Right renal cortex interstitium (tissue), 3 donors: ENCODE measurements at places on chromosomes 16 and 17.

DNA sequence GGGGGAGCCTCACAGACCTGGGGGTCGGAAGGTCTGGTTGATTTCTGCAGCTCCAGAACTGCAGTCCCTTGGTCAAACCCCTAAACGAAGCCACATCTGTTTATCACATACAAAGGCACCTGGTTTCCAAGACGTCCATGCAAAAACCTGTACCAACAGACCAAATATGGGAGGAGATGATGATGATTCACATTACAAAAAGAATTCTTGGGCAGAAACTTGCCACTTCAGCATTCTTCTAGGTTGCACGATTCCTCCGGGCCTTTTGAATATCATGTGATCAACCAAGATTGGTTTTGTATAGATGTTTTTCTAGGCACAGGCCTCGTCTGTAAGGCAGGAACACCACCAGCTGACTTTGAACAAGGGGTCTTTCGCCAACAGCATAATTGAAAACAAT lies 466.3 kb downstream of the SOX9 start:
- DNase-seq: no peak

GRCh38 chr17:17128476-17129075 lies 77.6 kb downstream of the PLD6 start:
- no peak for DNase-seq

- DNase-seq: no peak
Observed at GRCh38 chr16:69503244-69503643, 62.5 kb upstream of the NFAT5 start.

GRCh38 chr16:70480127-70481105 lies 26.0 kb downstream of the FCSK start:
- DNase-seq: no peak

DNA sequence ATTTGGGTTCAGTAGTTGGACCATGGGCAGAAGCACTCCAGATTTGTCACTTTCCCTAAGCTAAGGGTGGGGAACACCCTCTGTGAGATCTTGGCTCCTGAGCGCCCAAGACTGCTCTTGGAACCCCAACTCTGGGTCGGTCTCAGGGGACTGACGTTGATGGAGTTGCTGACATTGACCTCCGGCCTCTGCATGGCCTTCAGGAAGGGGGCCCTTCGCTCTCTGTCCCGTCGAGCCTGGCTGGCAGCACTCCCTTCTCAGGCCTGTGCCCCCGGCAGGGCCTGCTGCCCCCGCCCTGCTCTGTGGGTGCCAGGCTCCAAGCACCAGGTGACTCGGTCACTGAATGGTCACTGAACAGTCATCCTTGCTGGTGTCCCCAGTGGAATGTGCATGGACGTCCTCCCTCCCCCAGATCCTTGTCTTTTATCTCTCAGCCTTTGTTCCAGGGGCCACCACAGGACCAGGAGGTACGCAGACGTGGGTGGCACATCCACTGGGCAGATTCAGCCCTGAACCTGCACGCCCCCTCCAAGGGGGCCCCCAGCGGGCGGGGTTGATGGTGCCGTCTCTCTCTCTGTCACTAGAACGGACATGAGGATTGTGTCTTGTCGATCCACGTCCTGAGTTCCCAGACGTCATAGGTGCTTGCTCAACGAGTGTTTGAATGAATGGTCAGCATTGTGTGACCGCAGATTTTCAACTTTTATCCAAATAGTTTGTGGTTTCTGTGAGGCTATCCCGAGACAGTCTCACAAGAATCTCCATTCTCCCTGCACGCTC lies 314.5 kb downstream of the SEC14L1 start:
- DNase-seq: no peak

GRCh38 chr17:74864866-74865395 lies 5.2 kb upstream of the GRIN2C start:
- no peak for DNase-seq

GRCh38 chr16:75250809-75251279 lies 580 bp downstream of the BCAR1 start:
- no peak for DNase-seq

DNA sequence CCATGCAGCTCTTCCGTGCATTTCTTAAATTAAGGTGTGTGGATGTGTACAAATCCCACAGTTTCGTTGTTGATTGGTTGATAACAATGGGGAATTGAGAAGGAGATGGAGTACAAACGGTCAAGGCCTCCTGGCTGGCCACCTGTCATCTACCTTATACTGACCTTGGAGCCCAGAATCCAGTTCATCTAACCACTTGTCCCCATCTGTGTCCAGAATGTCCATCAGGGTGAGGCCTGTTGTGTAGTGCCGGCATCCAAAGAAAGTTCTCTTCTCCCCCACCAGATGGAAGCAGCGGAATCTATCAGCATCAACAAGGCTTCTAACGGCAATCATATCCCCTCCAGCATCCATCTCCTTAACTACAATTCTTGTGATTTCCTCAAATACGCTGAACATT lies 1.5 kb downstream of the GSDMB start:
- no peak for DNase-seq

GRCh38 chr17:13302983-13303382 lies 285.2 kb upstream of the ELAC2 start:
- no peak for DNase-seq

GRCh38 chr17:19357761-19358160 lies 4.8 kb downstream of the B9D1 start:
- no peak for DNase-seq

DNA sequence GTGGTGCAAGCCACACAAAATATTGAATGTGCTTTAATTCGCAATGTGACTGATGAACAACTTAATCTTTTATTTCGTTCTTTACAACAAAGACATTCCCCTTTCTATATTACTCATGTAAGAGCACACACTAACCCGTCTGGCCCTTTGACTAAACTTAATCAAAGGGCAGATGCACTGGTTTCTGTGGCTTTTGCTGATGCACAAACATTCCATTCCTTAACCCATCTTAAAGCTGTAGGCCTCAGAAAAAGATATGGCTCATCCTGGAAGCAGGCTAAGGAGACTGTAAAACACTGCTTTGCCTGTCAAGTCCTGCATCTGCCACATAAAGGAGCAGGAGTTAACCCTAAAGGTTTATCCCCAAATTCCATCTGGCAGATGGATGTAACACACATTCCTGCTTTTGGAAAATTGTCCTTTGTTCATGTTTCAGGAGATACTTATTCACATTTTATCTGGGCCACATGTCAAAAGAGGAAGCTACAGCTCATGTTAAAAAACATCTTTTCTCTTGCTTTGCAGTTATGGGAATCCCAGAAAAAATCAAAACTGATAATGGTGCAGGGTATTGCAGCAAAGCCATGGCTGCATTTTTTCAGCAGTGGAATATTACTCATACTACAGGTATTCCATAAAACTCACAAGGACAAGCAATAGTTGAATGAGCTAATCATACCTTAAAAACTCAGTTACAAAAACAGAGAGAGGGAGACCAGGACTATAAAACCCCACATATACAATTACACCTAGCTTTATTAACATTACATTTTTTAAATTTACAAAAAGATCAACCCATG lies 137.2 kb downstream of the AHSP start:
- DNase-seq: no peak

- no peak for DNase-seq
Observed at GRCh38 chr17:76880268-76880667, 12.1 kb downstream of the MGAT5B start.

- no peak for DNase-seq
Observed at GRCh38 chr16:82331974-82332750, 162.1 kb upstream of the MPHOSPH6 start.

- no peak for DNase-seq
Observed at GRCh38 chr17:57253362-57254065, 2.8 kb upstream of the MSI2 start.

DNA sequence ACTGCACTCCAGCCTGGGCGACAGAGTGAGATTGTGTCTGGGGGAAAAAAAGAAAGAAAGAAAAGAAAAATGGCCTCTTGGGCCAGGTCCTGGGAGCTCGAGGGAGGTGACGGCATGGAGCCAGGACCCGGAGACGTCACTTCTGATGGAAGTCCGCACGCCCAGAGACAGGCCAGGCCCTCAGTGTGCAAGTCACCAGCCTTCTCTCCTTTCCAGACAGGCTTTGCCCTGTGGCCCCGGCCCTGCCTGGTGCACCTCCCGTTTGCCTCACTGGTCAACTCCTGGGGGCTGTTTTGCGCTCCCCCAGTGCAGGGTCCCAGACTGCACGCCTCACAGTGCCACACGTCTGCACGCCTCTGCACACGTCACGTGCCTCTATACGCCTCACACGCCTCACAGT lies 44.1 kb downstream of the CBFA2T3 start:
- DNase-seq: no peak

DNA sequence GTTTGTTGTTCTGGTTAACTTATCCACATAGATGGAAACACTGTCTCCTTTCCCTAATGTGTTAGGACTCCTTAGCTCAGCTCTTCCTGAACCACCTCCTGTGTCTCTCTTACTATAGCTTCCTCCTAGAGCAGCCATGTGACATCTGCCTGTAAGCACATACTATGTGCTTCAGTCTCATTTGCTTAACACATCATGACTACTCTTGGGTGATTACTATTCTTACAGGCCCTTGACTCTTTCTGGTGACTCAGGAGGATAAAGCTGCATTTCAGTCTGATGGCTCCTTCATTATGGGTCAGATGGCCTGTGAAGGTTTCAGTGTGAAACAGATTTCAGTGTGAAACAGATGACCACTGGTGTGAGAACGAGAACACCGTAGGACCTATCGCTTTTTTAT lies 320 bp upstream of the KRTAP4-2 start:
- DNase-seq: no peak

GRCh38 chr16:27737513-27737912 lies 187.6 kb downstream of the KATNIP start:
- no peak for DNase-seq

DNA sequence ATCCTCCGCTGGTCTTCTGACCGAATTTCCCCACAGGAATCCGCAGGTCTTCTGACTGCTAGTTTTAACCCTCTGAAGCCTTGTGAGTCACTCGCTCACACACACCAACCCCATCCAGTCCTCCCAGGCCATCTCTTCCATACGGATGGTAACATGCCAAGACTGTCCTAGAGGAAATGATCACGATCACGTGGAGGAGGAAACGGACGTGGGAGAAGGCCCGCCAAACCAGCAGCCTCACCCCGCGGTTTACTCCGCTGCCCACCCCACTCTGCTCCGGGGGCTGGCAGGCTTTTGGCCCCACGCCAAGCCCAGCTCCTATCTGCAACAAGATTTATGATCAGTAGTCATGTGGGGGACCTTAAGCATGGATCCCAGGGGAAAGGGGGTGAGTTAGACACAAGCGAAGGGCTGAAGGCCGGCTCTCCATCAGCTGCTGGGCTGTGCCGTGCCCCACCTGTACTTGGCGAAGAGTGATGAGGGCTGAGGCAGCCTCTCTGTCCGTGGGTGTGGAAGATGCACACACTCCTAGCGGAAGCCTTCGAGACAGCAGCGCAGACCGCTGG lies 1.5 kb upstream of the FAAP100 start:
- DNase-seq: no peak

GRCh38 chr16:57985204-57986181 lies 14.6 kb upstream of the CNGB1 start:
- no peak for DNase-seq

GRCh38 chr17:3995067-3995466 lies 30.8 kb upstream of the ATP2A3 start:
- no peak for DNase-seq

DNA sequence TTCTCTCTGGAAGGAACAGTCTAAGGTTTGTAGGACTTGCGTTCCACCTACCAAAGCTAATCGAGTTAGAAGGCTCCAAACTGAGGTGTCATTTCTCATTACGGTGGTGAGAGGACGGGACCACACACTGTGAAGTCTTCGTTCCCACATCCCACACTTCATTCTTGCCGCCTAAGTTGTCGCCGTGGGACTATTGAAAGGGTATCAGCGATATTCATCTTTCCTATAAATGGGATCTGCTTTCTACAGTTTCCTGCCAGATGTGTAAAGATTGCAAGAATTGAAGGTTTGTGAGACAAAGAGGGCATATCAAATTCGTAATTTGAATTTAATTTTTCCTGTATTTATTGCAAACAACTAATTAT lies 608 bp upstream of the TRIM37 start:
- DNase-seq: no peak

- DNase-seq: no peak
Observed at GRCh38 chr17:57001541-57001940, 23.6 kb downstream of the SCPEP1 start.

- DNase-seq: no peak
Observed at GRCh38 chr17:12549499-12550041, 116.1 kb upstream of the MYOCD start.

DNA sequence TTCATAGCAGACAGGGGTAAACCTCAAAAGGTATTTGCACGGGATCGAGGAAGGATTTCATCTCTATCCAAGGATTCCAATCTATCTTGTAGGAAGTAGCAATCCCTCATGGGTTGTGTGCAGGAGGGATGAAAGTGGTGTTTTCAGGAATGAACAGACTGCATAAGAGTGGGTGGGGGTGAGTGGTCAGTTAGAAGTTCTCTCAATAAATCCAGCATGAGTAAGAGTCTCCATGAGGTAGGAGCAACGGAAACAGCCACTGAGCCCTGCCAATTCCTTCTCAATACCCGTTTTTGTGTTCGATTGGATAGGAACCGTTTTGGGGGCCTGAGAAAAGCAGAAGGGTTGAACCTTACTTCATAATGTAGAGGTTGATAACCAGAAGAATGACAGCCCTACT lies 375.6 kb downstream of the SOX9 start:
- DNase-seq: no peak

- DNase-seq: no peak
Observed at GRCh38 chr17:81513372-81513752, 763 bp upstream of the ACTG1 start.
